ENCODE measurements at places on chromosomes 3 and 15. TPM values are rescaled to one million over a fixed set of nuclear protein-coding genes. Genes with fewer than 3 reads are reported as not detected.
A peak's percentile ranks its signal among the peaks of the same experiment; 100 is the strongest.

GRCh38 chr3:195698325-195698646 is 22.5 kb upstream of the MUC20 start:
- H3K4me3 ChIP-seq: no peak overlapping the region
- no peaks in the 10 kb centered on the region for H3K27me3 ChIP-seq
- peaks cover 9% of the 10 kb centered on the region for H3K36me3 ChIP-seq
- H3K27ac ChIP-seq: no peak overlapping the region
- peaks cover 11% of the 10 kb centered on the region for H3K4me1 ChIP-seq
- DNase-seq: no peak

- DNase-seq: no peak
- H3K4me3 ChIP-seq: no peak overlapping the region
- no peaks in the 10 kb centered on the region for H3K27me3 ChIP-seq
- H3K4me1 ChIP-seq: no peaks in the 10 kb centered on the region
- H3K27ac ChIP-seq: no peak overlapping the region
These were observed 702.8 kb downstream of the SI start for GRCh38 chr3:164375538-164375937.

- no peak for DNase-seq
- H3K27ac ChIP-seq: no peak overlapping the region
- no peak overlapping the region for H3K4me3 ChIP-seq
- peaks cover 54% of the 10 kb centered on the region for H3K27me3 ChIP-seq
- H3K4me1 ChIP-seq: no peaks in the 10 kb centered on the region
- no peaks in the 10 kb centered on the region for H3K36me3 ChIP-seq
These were observed 22.9 kb downstream of the GRAMD2A start for GRCh38 chr15:72174551-72175165.

DNA sequence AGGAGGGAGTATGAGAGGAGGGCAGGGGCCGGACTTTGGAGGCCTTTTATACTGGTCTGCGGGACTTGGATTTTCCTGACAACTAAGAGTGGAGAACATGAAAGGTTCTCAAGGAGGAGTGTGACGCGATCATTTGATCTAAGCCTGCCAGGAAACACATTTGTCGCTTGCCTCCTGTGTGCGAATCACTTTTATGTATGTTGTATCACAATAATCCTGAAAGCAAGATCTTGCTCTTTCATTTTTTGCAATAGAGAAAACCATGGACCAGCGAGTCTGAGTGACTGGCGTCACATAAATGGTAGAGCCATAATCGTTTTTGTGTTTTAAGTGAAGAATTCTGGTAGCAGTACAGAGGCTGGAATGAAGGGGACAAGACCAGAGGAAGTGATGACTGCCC is 100.7 kb downstream of the ARNT2 start:
- no peak overlapping the region for H3K4me3 ChIP-seq
- DNase-seq: no peak

DNA sequence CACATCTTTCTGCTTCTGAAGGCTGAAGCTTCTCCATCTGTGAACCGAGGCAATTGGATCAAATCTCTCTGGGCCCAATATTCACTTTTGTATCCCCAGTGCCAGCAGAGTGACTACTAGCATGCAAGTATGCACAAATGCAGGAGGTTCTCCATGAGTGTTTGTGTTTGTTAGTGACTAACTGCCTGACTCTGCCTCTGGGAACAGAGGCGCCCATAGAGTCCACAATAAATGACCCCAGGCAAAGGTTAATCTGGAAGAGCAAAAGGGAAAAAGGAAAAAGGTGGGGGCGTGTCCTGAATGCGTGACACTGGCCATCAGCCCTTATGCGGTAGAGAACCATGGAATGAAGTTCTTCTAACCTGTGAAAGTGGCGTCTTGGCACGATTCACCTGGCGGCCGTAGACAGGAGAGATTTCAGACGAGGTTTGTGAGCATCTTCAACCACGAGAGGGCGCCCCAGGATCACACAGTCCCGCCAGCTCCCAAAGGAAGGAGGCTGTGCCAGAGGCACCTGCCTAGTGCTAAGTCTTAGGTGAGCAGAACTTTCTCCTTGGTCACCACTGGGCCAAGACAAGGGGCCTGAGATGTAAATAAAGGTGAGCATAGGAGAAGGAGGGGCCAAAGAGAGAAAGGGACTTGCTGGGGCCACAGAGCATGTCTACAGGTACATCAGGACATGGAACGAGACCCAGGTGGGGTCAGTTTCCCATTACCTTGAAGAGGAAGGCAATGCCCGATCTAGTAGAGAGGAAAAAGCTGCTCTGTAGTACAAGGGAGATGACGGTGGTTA is 44.2 kb downstream of the RBPMS2 start:
- H3K27me3 ChIP-seq: no peaks in the 10 kb centered on the region
- no peaks in the 10 kb centered on the region for H3K36me3 ChIP-seq
- no peak overlapping the region for H3K4me3 ChIP-seq
- no peaks in the 10 kb centered on the region for H3K4me1 ChIP-seq

GRCh38 chr3:197746801-197747237 is 2.9 kb upstream of the FYTTD1 start:
- no peaks in the 10 kb centered on the region for H3K4me1 ChIP-seq
- H3K4me3 ChIP-seq: no peak overlapping the region
- no peaks in the 10 kb centered on the region for H3K27me3 ChIP-seq
- no peak overlapping the region for H3K27ac ChIP-seq
- no peaks in the 10 kb centered on the region for H3K36me3 ChIP-seq

The GABRB3 gene
- polyA plus RNA-seq: 0.36 TPM

GRCh38 chr3:56861511-56861910 is 59.8 kb upstream of the ARHGEF3 start:
- DNase-seq: no peak
- peaks cover 5% of the 10 kb centered on the region for H3K27me3 ChIP-seq
- H3K4me3 ChIP-seq: no peak overlapping the region
- no peak overlapping the region for H3K27ac ChIP-seq

The STAC gene
- polyA plus RNA-seq: 0.19 TPM

GRCh38 chr3:76566211-76566534 is 473.7 kb upstream of the ROBO2 start:
- no peaks in the 10 kb centered on the region for H3K36me3 ChIP-seq
- no peak overlapping the region for H3K4me3 ChIP-seq
- H3K4me1 ChIP-seq: peaks cover 3% of the 10 kb centered on the region
- no peak overlapping the region for H3K27ac ChIP-seq
- H3K27me3 ChIP-seq: no peaks in the 10 kb centered on the region
- DNase-seq: no peak

- no peak overlapping the region for H3K4me3 ChIP-seq
- no peaks in the 10 kb centered on the region for H3K36me3 ChIP-seq
- H3K27ac ChIP-seq: no peak overlapping the region
These were observed 32.6 kb upstream of the SPTBN5 start for GRCh38 chr15:41926185-41927056.

- no peaks in the 10 kb centered on the region for H3K27me3 ChIP-seq
- H3K27ac ChIP-seq: peak overlapping the region; percentile 72
- H3K4me1 ChIP-seq: peaks cover 18% of the 10 kb centered on the region
- peak; percentile 100 for DNase-seq
- H3K4me3 ChIP-seq: no peak overlapping the region
These were observed 96.1 kb upstream of the CHD2 start for GRCh38 chr15:92803852-92804609.

- H3K27ac ChIP-seq: no peak overlapping the region
- no peak overlapping the region for H3K4me3 ChIP-seq
- peak; percentile 47 for DNase-seq
These were observed 126.5 kb downstream of the CMSS1 start for GRCh38 chr3:99943931-99944761.

GRCh38 chr3:123984957-123985356 is 7.0 kb downstream of the ROPN1 start:
- no peak overlapping the region for H3K27ac ChIP-seq
- DNase-seq: no peak
- no peaks in the 10 kb centered on the region for H3K36me3 ChIP-seq
- no peak overlapping the region for H3K4me3 ChIP-seq
- H3K4me1 ChIP-seq: no peaks in the 10 kb centered on the region
- H3K27me3 ChIP-seq: peaks cover 49% of the 10 kb centered on the region

DNA sequence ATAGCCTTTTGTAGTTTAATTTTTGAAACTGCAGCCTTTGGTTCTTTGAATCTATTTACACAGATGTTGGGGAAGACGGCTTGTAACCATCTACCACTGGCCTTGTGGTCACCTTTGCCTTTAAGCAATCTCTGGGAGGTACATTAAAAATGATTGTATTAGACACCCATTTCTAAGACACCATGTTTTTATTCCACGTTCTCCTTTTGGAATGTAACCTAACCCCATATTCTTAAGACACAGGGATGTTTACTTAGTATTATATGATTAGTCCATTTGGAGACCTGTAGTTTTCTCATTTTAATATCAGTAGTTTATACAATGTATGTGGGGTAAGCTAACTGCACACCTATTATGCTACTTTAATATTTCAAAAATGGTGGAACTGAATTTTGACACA is 175.1 kb upstream of the PLSCR5 start:
- peak; percentile 28 for DNase-seq
- no peak overlapping the region for H3K27ac ChIP-seq
- no peaks in the 10 kb centered on the region for H3K4me1 ChIP-seq
- H3K4me3 ChIP-seq: no peak overlapping the region
- no peaks in the 10 kb centered on the region for H3K27me3 ChIP-seq
- H3K36me3 ChIP-seq: no peaks in the 10 kb centered on the region

GRCh38 chr3:117674321-117674720 is 964.7 kb downstream of the TUSC7 start:
- no peaks in the 10 kb centered on the region for H3K36me3 ChIP-seq
- H3K4me3 ChIP-seq: no peak overlapping the region
- peak; percentile 40 for DNase-seq
- H3K4me1 ChIP-seq: no peaks in the 10 kb centered on the region

DNA sequence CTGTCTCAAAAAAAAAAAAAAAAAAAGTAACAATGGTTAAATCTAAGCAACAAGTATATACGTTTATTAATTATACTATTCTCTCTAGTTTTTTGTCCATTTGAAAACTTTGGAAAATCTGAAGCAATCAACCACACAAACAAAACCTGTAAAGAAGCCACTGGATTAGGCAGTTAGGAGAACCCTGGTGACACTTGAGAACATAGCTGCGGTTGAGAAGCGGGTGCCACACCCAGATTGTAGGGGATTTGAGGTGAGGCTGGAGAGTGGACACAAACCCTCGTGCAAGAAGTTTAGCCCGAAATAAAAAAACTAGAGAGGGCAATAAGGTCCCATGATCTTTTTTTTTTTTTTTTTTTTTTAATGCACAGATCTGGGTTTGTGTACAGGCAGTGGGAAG is 25.9 kb upstream of the ZBTB38 start:
- no peak overlapping the region for H3K4me3 ChIP-seq
- H3K36me3 ChIP-seq: no peaks in the 10 kb centered on the region
- no peak for DNase-seq
- H3K4me1 ChIP-seq: peaks cover 2% of the 10 kb centered on the region

The ACVR2B gene
- polyA plus RNA-seq: 0.60 TPM

DNA sequence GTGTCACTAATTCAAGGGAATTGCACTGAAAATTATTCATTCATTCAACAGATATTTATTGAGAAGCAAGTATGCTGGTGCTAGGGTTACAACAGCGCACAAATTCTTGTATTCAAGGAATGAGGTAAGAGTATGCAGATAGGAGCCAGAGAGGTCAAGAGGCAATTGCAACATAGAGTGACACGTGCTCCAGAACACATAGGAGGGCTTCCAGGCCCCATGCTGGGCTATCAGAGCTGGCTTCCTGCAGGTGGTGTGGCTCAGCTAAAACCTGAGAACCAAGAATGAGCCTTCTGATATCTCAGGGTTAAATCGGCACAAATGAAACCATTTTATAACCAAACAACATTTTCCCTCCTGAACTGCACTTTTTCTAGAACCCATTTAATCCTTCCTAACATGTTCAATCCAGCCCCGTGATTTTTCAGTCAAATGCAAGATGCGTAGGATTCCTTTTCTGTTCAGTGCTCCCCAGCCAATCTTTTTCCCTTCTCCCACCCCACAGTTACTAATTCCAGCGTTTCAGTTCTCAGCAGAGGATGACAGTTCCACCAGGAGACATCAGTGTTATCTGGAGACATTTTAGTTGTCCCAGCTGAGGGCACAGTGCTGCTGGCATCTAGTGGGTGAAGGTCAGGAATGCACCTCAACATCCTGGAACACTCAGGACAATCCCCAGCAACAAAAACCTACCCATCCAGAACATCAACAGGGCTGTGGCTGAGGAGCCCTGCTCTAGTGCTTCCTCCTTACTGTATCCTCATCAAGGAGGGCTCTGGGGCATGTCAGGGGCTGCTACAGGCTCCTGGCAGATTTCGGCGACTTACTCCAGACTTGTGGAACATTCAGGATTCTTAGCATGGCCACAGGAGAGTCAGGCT is 13.1 kb downstream of the CCR5AS start:
- H3K27ac ChIP-seq: no peak overlapping the region
- H3K27me3 ChIP-seq: peaks cover 11% of the 10 kb centered on the region
- no peak overlapping the region for H3K4me3 ChIP-seq

DNA sequence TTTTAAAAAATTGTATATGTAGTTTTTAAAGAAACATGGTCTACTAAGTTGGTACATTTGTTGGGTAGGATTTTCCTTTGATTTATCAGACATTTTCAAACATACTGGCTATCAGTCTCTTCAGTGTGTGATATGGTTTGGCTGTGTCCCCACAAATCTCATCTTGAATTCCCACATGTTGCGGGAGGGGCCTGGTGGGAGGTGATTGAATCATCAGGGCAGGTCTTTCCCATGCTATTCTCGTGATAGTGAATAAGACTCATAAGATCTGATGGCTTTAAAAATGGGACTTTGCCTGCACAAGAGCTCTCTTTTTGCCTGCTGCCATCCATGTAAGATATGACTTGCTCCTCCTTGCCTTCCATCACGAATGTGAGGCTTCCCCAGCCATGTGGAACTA is 121.9 kb downstream of the ABI3BP start:
- H3K27ac ChIP-seq: no peak overlapping the region
- no peaks in the 10 kb centered on the region for H3K36me3 ChIP-seq
- H3K4me3 ChIP-seq: no peak overlapping the region
- H3K4me1 ChIP-seq: no peaks in the 10 kb centered on the region
- peaks cover 2% of the 10 kb centered on the region for H3K27me3 ChIP-seq
- DNase-seq: no peak

- no peaks in the 10 kb centered on the region for H3K4me1 ChIP-seq
- no peak overlapping the region for H3K27ac ChIP-seq
- H3K4me3 ChIP-seq: no peak overlapping the region
- DNase-seq: no peak
- no peaks in the 10 kb centered on the region for H3K27me3 ChIP-seq
These were observed 121.2 kb downstream of the MECOM start for GRCh38 chr3:169542331-169542751.

The ADAMTS9 gene
- 0.55 TPM for polyA plus RNA-seq

The DNAH1 gene
- polyA plus RNA-seq: 3.8 TPM

DNA sequence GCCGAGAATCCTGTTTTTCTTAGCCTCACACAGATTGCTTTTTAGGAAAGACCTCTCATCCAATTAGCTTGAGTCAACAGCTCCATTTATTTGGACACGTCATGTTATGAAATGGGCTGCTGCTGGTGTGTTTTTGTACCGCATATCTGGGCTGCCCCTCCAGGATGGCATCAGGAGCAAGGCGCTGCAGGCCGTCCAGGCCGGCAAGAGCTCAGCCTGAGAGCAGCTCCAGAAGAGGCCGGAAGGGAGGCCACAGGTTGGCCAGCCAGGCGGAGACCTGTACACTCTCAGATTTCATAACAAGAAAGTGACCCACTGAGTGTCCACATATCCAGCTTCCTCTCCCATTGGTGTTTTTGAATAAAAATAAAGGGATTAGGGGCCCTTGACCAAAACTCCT is 28.3 kb downstream of the FOXL2NB start:
- no peak overlapping the region for H3K27ac ChIP-seq
- no peak overlapping the region for H3K4me3 ChIP-seq
- DNase-seq: no peak
- H3K36me3 ChIP-seq: no peaks in the 10 kb centered on the region
- no peaks in the 10 kb centered on the region for H3K4me1 ChIP-seq

The CLRN1 gene
- not detected for polyA plus RNA-seq

The HGD gene
- polyA plus RNA-seq: 0.19 TPM

The ENTPD3 gene
- not detected for polyA plus RNA-seq

The FGF12 gene
- polyA plus RNA-seq: not detected
